ENCODE measurements at places on chromosomes 12 and 14. TPM values are rescaled to one million over a fixed set of nuclear protein-coding genes. Genes with fewer than 3 reads are reported as not detected.
A peak's percentile ranks its signal among the peaks of the same experiment; 100 is the strongest.

ZFHX2 gene
- total RNA-seq: 4.9 TPM

CLEC1A gene
- not detected for total RNA-seq

HOXC12 gene
- not detected for total RNA-seq

CD69 gene
- 55.6 TPM for total RNA-seq

MIPOL1 gene
- not detected for total RNA-seq

DNA sequence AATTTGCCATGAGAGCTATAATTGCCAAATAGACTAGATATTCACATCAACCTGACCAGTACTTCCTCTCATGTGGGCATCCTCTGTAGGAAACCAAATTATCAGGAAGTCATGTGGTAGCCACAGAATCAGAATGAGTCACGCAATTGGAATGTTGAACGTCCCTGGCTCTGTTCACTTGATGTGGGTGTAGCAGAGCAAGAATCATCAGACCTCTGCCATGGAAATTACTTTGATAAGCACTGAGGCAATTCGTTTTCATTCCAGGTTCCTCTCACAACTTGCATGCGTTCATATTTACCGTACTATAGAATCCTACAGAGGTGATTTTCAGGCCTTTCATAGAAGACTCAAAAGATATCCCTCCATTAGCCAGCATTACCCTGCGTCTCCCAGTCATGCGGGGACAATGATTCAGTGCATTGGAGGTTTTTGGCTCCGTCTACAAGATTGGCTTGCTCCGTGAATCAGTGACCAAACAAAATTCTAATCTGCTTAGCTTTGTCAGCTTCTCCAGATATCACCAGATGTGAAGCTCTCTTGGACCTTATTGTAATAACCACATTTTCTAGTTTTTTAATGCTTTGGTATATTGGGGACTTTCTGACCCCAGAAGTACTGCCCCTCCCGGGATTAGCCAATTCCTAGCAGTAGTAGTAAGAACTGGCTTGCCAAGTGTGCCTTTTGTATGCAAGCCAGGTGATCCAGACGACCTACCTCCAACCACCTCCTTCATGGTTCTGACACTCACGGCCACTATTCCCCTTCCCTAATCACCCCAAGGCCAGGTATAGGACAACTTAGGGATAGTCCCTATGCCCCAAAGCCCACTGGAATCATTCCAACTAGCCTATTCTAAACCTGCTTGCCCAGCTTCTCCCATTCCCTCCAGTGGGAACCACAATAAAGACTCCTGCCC, 133.4 kb downstream of the KICS2 start:
- H3K4me1 ChIP-seq: no peaks in the 10 kb centered on the region
- DNase-seq: no peak
- H3K4me3 ChIP-seq: no peak overlapping the region
- H3K27ac ChIP-seq: no peak overlapping the region
- H3K27me3 ChIP-seq: no peaks in the 10 kb centered on the region
- H3K36me3 ChIP-seq: no peaks in the 10 kb centered on the region

- H3K4me1 ChIP-seq: no peaks in the 10 kb centered on the region
- no peaks in the 10 kb centered on the region for H3K27me3 ChIP-seq
- DNase-seq: no peak
- no peak overlapping the region for H3K27ac ChIP-seq
- no peaks in the 10 kb centered on the region for H3K36me3 ChIP-seq
- no peak overlapping the region for H3K4me3 ChIP-seq
Measured at GRCh38 chr12:42673535-42673934, 84.0 kb upstream of the PRICKLE1 start.

GRCh38 chr14:103228866-103229265, 105.2 kb upstream of the EIF5 start:
- no peaks in the 10 kb centered on the region for H3K36me3 ChIP-seq
- H3K4me3 ChIP-seq: no peak overlapping the region

- H3K27ac ChIP-seq: no peak overlapping the region
- H3K36me3 ChIP-seq: no peaks in the 10 kb centered on the region
- H3K4me1 ChIP-seq: no peaks in the 10 kb centered on the region
- no peak overlapping the region for H3K4me3 ChIP-seq
Measured at GRCh38 chr12:74530676-74531075, 7.0 kb upstream of the ATXN7L3B start.

- H3K27ac ChIP-seq: peak overlapping the region; percentile 100
- H3K36me3 ChIP-seq: peaks cover 5% of the 10 kb centered on the region
- peaks cover 23% of the 10 kb centered on the region for H3K4me1 ChIP-seq
- H3K4me3 ChIP-seq: peak overlapping the region; percentile 90
- DNase-seq: peak; percentile 77
Measured at GRCh38 chr14:90828642-90829487, 12.6 kb upstream of the TTC7B start.

DNA sequence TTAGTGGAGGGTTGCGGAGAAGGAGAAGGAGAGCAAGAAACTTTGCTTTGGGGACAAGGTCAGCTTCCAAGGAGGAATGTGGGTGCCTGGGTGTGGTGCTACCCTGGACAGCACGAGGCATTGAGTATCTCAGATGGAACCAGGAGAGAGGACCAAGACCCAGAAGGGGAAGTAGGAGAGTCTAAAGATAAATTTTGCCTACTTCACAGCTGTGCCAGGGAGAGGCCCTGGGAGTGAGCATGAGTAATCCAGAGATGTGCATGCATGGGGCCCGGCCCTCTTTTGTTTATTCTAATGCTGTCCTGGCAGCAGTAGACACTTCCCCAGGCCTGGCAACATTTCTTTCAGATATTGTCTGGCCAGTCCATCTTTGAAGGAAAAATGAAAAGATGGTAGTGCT, 49.5 kb upstream of the GNPNAT1 start:
- H3K4me3 ChIP-seq: no peak overlapping the region
- DNase-seq: no peak
- no peak overlapping the region for H3K27ac ChIP-seq

DNA sequence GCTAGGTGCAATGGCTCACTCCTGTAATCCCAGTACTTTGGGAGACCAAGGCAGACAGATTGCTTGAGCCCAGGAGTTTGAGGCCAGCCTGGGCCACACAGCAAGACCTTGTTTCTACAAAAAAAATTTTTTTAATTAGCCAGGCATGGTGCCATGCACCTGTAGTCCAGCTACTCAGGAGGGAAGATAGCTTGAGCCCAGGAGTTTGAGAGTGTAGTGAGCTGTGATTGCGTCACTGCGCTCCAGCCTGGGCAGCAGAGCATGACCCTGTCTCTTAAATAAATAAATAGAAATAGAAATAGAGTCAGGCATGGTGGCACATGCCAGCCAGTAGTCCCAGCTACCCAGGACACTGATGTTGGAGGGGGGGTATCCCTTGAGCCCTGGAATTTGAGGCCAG, 36.7 kb upstream of the CLIP1 start:
- no peaks in the 10 kb centered on the region for H3K27me3 ChIP-seq
- peaks cover 5% of the 10 kb centered on the region for H3K4me1 ChIP-seq
- H3K4me3 ChIP-seq: no peak overlapping the region
- no peak for DNase-seq
- no peaks in the 10 kb centered on the region for H3K36me3 ChIP-seq

GRCh38 chr14:73752297-73752992, 38.3 kb upstream of the PNMA1 start:
- peak overlapping the region; percentile 93 for H3K27ac ChIP-seq
- no peaks in the 10 kb centered on the region for H3K27me3 ChIP-seq
- no peaks in the 10 kb centered on the region for H3K36me3 ChIP-seq

GRCh38 chr12:112812600-112813406, 21.3 kb downstream of the RPH3A start:
- H3K27me3 ChIP-seq: peaks cover 26% of the 10 kb centered on the region
- H3K4me3 ChIP-seq: no peak overlapping the region
- no peak overlapping the region for H3K27ac ChIP-seq

DNA sequence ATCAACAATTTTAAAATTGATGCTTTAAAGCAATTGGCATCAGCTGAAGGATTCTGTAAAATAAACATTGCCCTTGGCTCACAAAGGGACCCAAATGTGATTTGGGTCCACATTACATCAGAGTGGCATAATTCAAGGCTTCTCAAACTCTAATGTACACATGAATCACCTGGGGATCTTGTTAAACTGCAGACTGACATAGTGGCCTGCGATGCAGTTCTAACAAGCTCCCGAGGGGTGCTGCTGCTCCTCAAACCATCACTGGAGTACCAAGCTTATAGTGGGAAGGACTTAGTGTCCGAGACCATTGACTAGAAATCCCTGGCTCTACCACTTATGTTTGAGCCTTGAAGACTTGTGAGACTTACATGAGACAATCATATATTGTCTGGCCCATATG, 31.8 kb upstream of the DNM1L start:
- no peaks in the 10 kb centered on the region for H3K4me1 ChIP-seq
- H3K27me3 ChIP-seq: peaks cover 7% of the 10 kb centered on the region
- H3K36me3 ChIP-seq: no peaks in the 10 kb centered on the region
- DNase-seq: no peak
- H3K4me3 ChIP-seq: no peak overlapping the region

- no peak for DNase-seq
- H3K36me3 ChIP-seq: no peaks in the 10 kb centered on the region
- H3K27me3 ChIP-seq: peaks cover 18% of the 10 kb centered on the region
Measured at GRCh38 chr12:98788396-98788795, 143.3 kb downstream of the APAF1 start.

GRCh38 chr14:89093083-89093730, 268.8 kb downstream of the TTC8 start:
- peaks cover 26% of the 10 kb centered on the region for H3K27me3 ChIP-seq
- H3K27ac ChIP-seq: no peak overlapping the region
- DNase-seq: no peak
- no peaks in the 10 kb centered on the region for H3K36me3 ChIP-seq

DNA sequence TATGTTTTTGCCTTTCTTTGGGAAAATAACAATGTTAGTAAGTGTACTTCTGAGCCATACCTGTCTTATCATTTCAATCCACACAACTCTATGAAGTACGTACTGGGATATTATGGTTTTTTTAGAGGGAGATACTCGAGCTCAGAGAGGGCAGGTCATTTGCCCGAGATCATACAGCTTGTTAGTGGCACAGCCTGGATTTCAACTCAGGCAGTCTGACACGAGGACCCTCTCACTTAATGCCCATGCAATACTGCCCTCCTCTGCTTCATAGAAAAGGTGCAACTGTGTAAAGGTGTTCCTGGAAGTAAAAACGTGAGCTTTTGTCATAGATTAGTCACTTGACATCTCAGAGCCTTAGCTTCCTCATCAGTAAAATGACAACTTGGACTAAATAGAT, 128.0 kb downstream of the NDUFA12 start:
- peaks cover 42% of the 10 kb centered on the region for H3K27me3 ChIP-seq
- peaks cover 13% of the 10 kb centered on the region for H3K4me1 ChIP-seq
- H3K4me3 ChIP-seq: peak overlapping the region; percentile 28
- H3K36me3 ChIP-seq: no peaks in the 10 kb centered on the region
- DNase-seq: no peak
- no peak overlapping the region for H3K27ac ChIP-seq

- no peak for DNase-seq
- H3K27me3 ChIP-seq: peaks cover 18% of the 10 kb centered on the region
- H3K4me3 ChIP-seq: no peak overlapping the region
- no peaks in the 10 kb centered on the region for H3K36me3 ChIP-seq
- H3K27ac ChIP-seq: no peak overlapping the region
Measured at GRCh38 chr14:24870949-24871701, 178.8 kb downstream of the STXBP6 start.

DNA sequence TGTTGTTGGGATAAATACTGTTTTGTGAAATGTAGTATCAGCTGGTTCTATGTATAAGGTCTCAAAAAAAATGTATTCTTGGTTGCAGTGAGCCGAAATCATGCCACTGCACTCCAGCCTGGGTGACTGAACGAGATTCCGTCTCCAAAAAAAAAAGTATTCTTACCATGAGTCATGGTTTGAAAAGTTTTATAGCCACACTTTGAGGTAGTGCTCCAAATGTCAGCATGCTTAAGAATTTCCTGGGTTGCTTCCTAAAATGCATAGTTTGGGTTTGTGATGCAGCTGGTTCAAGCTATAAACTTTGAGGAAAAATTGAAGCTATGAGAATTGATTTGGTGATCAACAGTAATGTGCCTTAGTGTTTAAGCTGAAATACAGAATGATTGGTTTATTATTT, 48.0 kb downstream of the ETNK1 start:
- no peaks in the 10 kb centered on the region for H3K27me3 ChIP-seq
- peaks cover 20% of the 10 kb centered on the region for H3K36me3 ChIP-seq
- H3K4me1 ChIP-seq: peaks cover 6% of the 10 kb centered on the region
- no peak overlapping the region for H3K27ac ChIP-seq
- no peak for DNase-seq

- peaks cover 66% of the 10 kb centered on the region for H3K4me1 ChIP-seq
- peak overlapping the region; percentile 47 for H3K27ac ChIP-seq
- DNase-seq: no peak
- no peaks in the 10 kb centered on the region for H3K36me3 ChIP-seq
- H3K4me3 ChIP-seq: peak overlapping the region; percentile 25
Measured at GRCh38 chr14:50524731-50525515, 7.4 kb downstream of the MAP4K5 start.

DNA sequence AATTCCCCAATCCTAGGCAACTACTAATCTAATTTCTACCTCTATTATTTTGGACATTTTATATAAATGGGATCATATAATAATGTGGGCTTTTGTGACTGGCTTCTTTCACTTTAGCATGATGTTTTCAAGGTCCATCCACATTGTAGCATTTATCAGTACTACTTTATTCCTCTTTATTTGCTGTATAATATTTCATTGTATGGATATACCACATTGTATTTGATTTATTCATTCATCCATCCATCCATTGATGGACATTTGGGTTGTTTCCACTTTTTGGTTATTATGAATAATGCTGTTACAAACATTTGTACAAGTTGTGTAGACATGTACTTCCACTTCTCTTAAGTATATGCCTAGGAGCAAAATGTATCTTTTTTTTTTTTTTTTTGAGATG, 17.3 kb downstream of the BTBD7 start:
- H3K27ac ChIP-seq: no peak overlapping the region
- no peaks in the 10 kb centered on the region for H3K36me3 ChIP-seq
- DNase-seq: no peak
- H3K4me3 ChIP-seq: no peak overlapping the region
- H3K27me3 ChIP-seq: no peaks in the 10 kb centered on the region
- H3K4me1 ChIP-seq: peaks cover 41% of the 10 kb centered on the region

GRCh38 chr12:49567302-49567610, 686 bp downstream of the MCRS1 start:
- no peak for DNase-seq
- peaks cover 49% of the 10 kb centered on the region for H3K4me1 ChIP-seq
- peak overlapping the region; percentile 95 for H3K27ac ChIP-seq
- peak overlapping the region; percentile 98 for H3K4me3 ChIP-seq
- peaks cover 10% of the 10 kb centered on the region for H3K36me3 ChIP-seq

DNA sequence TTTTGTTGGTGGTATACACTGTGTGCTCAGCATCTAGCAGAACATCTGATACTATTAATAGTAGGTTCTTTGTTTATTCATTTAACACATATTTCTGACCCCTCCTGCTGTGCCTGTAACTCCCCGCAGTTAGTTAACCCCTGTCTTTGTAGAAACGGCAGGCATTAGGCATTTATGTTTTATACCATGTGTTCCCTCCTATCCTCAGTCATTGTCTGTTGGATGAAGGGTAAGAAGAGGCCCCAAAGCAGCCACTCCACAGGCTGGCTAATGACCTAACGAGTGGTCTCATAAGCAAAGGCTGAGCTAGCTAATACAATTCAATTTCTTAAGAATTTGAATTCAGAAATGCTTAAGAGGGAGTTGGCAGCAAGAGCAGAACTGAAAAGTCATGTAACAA, 170.8 kb downstream of the TMX1 start:
- H3K36me3 ChIP-seq: peaks cover 8% of the 10 kb centered on the region
- DNase-seq: no peak
- H3K4me1 ChIP-seq: no peaks in the 10 kb centered on the region
- peaks cover 48% of the 10 kb centered on the region for H3K27me3 ChIP-seq

Data from natural killer cell treated with Interleukin-12 subunit alpha and Interleukin-12 subunit beta and Interleukin-15 and Interleukin-18, amount 100 ng/mL, for 72 hours (primary cell).